OCI-M1 (cell line): ENCODE measurements at places on chromosomes 2 and 18.

DNA sequence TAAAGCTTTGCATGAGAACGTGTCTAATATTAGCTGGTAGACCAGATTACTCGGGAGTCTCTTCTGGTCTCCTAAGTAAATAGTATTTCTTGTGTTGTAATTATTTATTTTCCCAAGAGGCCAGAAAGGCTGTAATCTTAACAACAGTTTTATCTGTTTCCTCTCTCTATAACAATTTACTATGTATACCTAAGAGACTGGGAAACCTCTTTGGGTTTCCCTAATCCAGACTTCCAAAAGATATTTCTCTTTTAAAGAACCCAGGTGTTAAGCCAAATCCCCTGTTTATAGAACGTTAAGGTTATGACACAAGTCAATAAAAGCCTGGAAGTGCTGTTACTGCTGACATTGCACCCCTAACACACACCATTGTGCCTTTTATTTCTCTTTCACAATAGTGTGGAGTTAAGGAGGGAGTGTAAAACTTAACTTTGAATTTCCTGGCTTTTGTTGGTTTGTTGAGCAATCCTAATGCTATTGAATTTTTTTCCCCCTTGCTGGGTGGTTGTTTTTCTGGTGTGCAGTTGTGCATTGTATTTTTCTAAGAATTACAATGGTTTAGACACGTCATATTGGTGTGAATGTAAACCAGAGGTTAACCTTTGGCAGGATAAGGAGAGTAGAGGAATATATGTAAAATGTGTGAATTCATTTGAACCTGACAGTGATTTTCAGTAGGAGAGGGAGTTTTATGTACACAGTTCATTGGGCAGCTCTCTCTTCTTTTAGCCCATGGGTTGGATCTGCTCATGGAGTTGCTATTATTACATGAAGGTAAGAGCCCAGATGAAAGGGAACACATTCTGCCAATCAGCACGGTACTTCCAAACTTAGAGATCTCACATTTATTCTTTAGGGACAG, 192.8 kb downstream of the MTX2 start:
- DNase-seq: no peak

- DNase-seq: no peak
These were observed 101.4 kb downstream of the COLEC12 start for GRCh38 chr18:398935-399630.

DNA sequence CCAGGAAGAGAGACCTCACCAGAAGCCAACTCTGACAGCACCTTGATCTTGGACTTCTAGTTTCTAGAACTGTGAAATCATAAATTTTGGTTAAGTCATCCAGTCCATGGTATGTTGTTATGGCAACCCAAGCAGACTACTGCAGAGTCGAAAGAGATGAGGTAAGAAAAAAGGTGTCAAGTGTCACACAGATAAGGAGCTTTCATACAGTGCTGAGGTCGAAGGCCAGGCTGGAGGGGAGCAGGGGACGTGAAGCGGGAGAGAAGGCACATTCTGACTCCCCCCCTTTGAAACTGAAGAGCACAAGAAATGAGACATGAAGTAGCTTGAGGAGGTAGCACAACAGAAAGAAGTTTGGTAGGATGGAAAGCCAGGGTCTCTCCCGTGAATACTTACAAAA, 110.4 kb downstream of the ALK start:
- peak; percentile 12 for DNase-seq

DNA sequence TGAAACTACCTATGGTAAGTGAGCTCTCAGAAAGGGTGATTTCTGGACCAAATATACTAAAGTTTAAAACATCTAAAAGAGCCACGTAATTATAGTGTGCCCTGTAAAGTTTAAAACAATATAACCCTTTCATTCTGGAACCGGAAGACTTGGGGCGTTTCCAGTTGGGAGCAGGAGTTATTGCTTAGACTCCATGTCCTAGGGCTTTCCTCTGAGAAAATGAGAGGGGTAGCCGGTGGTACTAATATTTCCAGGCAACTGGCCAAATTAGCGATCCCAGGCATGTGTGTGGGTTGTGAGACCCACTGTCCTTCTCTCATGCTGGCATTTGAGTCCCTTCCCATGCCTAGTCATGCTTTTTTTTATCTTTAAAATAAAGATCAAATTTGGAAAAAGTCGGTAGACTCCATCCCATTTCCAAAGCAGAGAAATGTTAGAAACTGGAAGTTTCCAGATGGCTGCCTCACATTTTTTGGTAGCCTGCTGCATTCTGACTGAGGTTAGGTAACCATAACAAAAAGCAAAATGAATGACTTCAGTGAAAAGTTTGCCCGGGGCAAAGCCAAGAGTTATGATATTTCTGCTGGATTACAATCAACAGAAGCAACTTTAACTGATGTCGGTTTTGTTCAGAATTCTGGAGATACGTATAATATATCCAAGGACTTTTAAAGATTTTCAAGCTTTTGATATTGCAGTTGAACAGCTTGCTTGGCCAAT, 227.4 kb downstream of the SS18 start:
- DNase-seq: no peak

DNA sequence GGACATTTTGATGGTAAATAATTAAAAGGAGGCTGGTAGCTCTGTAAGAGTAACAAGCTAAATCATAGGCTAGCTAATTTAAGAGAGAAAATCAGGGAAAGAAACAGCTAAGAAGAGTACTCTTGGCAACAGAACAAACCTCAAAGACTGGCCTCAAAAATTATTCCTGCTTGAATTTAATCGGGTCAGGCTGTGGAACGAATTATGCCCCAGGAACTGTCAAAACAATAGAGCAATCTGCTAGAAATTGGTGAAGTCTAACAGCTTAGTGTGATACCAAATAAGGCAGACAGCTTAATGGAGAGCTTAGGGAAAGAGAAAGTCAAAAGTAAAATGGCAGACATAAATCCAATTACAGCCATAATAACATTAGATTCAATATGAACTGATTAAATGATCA, 215.7 kb downstream of the MREG start:
- DNase-seq: no peak
